EH (cell line): ENCODE measurements at places on chromosomes 16 and 17.
A peak's percentile ranks its signal among the peaks of the same experiment; 100 is the strongest.

GRCh38 chr17:82227629-82228277 lies 1.1 kb upstream of the SLC16A3 start:
- peak; percentile 5 for DNase-seq

DNA sequence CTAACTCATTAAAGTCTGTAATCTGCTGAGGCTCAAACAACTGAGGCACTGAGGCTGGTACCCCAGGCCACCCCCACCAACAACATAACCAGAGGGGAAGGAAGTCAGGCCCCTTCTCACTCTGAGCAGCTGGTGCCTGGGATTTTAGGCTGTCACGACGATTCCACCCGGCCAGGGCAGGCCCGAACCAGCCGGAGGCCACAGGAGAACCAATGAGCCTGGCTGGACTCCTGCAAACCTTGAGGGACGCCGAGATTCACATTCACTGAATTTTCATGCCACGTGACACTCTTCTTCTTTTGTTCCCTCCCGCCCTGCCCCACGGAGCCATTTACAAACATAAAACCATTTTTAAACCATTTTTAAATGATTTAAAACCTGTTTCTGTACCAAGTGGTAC lies 48.1 kb downstream of the RPH3AL start:
- DNase-seq = peak; percentile 6

- no peak for DNase-seq
Measured at GRCh38 chr16:89537549-89537925, 22.9 kb upstream of the RPL13 start.

- DNase-seq = peak; percentile 77
Measured at GRCh38 chr17:29807520-29808361, 122.3 kb downstream of the SSH2 start.

GRCh38 chr17:40457964-40458791 lies 14.9 kb downstream of the IGFBP4 start:
- DNase-seq = peak; percentile 96

GRCh38 chr16:22035153-22035552 lies 27.2 kb downstream of the MOSMO start:
- DNase-seq = no peak

DNA sequence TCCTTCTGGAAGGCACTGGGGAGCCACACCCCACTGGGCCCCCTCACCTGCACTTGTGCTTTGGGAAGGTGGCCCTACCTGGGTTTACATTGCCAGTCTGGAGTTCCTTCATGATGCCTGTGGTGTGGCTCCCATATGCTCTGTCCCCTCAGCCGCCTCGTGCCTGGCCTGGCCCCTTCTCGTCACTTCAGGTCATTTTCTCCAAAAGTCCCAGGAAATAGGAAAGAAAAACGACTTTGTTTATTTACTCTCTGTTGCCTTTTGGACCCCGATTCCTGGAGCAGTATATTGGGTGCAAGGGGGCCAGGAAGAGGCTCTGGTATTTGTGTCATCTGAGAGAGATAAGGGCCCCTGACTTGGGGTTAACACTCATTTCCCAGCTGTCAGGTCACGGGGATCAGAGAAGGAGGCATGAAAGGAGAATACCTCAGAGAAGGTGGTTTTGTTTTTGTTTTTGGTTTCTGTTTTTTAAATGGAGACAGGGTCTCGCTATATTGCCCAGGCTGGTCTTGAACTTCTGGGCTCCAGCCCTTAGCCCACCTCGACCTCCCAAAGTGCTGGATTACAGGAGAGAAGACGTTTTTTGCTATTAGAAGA lies 4.7 kb downstream of the SOCS3 start:
- no peak for DNase-seq

DNA sequence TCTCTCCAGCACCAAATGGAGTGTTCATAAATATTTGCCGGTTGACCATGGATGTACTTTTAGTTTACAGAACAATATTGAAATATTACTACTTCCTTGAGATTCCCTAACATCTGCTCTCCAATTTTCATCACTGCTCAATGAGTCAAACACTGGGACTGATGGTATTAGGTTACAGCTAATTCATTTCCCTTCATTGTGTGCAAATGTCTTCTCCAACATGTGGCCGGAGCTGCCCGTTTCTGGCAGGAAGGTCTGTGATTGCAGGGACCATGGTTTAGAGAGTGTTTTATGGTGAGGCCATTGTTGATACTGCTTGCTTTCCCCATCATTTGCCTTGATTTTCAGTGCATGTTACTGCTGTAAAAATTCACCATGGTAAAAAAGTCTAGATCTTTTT lies 209.3 kb downstream of the HS3ST3B1 start:
- peak; percentile 16 for DNase-seq
